NCI-H2029 treated with DMSO at 0.1 percent for 48 hours (cell line): ENCODE measurements at places on chromosomes 7 and 10.
A peak's percentile ranks its signal among the peaks of the same experiment; 100 is the strongest.

- no peak for DNase-seq
Measured at GRCh38 chr7:103735377-103735776, 254.1 kb downstream of the RELN start.

DNA sequence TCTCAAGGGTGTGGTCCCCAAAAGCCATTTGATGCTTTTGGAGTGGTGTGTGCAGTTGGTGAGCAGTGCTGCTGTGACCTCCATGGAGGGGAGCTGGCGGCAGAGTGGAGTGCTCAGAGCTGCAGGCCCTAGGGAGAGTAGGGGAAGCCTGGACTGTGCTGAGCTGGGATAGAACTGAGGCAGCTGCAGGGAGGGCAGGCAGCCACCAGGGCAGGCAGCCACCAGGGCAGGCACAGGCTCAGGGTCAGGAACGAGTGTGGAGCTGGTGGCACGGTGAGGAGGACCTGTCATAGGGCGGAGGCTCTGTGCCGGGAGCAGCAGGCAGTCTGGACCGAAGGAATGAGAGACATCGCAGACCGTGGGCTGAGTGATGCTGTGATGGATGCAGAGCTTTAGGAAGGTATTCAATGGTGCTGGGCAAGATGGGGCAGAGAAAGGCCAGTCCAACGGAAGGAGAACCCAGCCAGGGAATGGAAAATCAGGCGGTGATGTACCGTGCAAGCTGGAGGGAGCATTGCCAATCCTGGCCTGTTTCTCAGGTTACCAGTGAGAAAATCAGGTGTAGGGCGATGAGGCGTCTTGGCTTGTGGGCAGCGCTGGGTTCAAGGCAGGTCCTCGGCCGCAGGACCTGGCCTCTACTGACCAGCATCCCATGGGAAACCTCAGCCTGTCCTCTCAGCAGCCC is 152.6 kb downstream of the CAMK1D start:
- DNase-seq = no peak

DNA sequence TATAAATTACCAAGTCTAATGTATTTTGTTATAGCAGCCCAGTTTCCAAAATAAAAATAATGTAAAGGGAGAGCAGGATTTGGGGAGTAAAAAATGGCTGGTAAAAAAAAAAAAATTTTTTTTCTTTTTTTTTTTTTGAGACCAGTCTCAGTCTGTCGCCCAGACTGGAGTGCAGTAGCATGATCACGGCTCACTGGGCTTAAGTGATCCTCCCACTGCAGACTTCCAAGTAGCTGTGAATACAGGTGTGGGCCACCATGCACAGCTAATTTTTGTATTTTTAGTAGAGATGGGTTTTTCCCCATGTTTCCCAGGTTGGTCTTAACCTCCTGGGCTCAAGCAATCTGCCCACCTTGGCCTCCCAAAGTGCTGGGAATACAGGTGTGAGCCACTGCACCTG is 4.8 kb upstream of the LSM8 start:
- no peak for DNase-seq

DNA sequence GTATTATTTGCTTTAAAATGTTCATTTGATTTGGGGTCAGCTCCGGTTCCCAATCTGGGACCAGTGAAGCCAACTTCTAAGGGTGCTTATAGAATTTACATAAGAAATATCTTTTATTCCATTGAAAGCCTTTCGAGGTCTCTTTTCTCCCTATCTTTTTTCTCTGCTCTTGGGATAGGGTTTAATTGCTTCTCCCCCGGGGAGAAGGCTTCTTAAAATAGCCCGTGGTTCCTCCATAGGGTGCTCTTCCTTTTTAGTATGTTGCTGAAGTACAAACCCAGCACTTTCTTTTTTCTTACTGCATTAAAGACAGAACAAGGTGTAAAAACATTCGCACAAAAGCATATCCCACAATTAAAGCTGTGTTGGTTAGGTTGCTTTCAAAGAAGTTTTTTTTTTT is 107.5 kb downstream of the POU6F2 start:
- DNase-seq = no peak

GRCh38 chr7:151838861-151839381 is 38.0 kb downstream of the PRKAG2 start:
- no peak for DNase-seq

DNA sequence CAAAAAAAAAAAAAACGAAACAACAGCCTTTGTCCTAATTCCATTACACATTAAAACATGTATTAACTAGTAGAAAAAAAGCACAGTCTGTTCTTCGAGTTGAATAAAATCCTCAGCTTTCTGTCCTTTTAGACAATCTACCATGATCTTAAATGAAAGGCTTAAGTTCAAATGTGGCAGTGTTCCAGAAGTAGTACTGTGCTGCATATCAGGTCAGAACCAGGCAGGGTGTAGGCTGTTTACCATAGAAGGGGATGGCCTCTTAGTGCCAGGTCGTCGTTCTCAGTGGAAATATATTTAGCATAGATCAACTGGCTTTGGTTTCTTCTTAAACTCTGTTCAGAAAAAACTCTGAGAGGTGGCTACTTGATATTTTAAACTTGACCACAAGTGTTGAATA is 612.0 kb downstream of the CNTNAP2 start:
- peak; percentile 43 for DNase-seq

GRCh38 chr10:17847585-17848296 is 38.6 kb downstream of the MRC1 start:
- DNase-seq = no peak

DNA sequence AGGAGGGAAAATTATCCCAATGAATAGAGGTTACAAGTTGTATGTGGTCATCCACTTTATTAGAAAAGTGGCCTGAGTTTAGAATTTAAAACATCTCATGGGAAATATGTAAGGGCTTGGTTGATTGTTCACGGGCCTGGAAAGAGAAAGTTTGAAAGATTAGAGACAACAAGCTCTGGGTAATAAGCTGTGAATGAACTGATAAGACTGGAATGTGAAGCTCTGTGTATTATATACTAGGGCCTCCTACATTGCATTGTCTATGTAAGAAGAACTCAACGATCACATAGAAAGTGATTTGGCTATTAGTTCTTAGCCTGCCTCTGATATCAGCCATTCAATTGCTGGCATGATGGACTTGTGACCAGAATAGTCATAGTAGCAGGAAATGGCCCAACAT is 199.2 kb upstream of the MAGI2 start:
- DNase-seq = no peak

DNA sequence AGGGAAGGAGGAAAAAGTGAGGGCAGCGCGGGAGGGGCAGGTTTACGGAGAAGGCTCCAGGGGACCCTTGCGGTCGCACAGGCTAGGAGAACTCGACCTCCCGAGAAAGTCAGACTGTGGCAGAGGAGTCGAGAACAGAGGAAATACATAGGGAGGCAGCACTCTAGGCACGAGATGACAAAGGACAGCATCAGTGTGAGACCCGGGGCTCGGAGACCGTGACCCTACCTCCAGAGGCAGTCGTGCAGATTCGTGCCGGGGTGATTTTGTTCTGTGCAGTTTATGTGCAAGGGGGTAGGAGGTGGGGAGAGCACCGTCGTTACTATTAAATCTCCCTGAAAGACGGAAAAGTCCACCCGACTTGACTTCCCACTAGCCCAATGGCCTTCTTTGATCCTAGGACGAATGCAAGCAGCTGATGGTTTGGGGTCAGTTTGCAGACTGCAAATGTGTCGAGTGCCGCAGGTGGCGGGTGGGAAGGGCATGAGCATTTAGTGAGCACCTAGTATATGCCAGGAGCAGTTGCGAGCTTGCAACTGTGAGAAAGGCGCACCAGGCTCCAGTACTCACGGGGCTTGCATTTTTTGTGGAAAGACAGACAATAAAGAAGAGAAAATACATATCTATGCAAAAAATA is 674 bp upstream of the OSBPL3 start:
- DNase-seq = no peak
